ENCODE measurements at places on chromosomes 4 and X.
A peak's percentile ranks its signal among the peaks of the same experiment; 100 is the strongest.

- peak; percentile 51 for DNase-seq
Measured at GRCh38 chr4:152246659-152247058, 289.2 kb downstream of the FBXW7 start.

DNA sequence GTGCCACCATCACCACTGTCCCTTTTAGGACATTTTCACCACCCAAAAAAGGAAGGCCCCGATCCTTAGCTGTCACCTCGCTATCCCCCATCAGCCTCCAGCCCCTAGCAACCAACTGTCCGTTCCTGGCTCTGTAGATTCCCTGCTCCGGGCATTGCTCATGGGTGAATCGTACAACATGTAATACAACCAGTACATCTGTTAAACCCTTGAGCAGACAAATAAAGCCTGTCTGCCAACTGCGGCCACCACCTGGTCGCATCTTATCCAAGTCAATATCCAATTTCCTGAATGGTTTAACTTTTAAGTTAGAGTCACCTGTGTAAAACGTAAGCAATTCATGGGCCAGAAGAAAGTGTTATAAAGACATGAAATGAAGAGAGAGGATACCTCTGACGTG lies 251.9 kb downstream of the AFAP1 start:
- no peak for DNase-seq

DNA sequence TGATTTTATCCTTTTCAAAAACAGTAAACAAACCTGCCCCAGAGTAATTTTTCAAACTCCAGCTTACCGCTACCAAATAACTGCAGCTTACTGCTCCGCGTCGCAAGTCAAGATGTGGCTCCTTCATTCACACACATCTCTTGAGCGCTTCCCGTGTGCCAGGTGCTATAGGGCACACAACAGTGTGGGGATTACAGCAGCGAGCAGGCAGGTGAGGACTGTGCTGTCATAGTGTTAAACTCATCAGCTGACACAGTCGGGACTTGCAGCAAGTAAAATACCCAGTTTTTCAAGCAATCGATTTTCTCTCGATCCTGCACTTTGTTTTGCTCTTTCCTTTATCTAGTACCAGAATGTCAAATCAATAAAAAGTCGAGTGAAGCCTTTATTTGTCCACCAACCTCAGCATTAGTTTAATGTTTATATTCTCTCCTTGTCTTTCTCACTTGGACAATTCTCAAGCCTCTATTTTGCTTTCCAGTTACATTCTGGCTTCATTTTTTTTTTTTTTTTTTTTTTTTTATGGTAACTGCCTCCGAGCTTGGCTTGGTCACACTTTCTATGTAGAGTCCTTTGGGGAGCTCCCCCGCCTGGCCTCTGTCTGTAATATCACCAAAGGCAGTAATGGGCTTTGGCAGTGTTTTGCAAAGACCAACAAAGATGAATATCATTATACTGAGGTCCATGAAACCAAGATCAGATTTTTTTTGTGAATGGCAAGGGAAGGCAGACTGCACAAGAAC lies 8.3 kb upstream of the ASB5 start:
- no peak for DNase-seq

DNA sequence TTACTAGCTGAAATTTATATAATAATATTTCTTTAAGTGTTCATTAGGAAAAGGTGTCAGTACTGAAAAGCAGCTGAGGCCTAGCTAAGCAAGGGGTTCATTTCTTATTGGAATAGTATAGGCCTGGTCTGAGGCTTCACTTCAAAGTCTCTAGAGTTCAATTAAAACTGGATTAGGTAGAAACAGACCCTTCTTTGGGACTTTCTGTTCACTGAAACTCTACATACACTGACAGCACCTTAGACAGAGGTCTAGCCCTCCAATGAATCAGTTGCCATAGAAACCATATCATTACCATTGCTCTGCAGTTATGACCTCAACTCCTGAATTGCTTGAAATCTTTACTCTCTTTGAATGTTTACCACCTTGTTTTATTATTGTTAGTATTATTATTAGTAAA lies 86.4 kb upstream of the MAB21L2 start:
- no peak for DNase-seq

- DNase-seq, result no peak
Measured at GRCh38 chrX:47561659-47562151, 700 bp downstream of the ARAF start.

GRCh38 chr4:137961051-137961438 lies 281.1 kb downstream of the SLC7A11 start:
- no peak for DNase-seq

DNA sequence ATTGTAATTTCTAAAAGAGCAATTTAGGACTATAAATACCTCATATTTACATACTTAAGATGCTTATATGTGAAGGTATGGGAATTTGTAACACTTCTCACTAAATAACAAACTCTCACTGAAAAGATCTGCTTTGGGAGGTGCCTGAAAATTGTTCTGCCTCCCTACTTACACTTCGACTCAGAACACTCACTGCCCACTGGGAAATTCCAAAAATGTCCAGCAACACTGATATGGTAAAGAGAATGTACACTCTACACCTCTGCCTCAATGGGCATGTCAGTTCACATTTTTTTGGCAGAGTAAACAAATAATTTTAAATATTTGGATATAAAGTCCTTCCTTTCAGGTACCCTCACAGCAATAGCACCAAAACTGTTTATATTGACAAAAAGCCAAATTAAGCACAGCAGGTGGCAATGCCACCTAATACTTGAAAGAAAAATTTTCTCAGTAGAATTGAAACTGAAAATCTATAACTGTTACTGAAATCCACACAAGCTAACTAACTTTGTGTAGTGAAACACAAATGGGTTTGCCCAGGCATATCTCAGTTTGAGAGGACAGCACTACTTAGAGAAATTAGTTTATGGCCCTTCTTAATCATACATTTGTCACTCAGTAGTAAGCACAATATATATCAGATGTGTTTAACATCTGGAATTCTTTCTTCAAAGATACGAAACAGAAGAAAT lies 67.1 kb downstream of the PRDM5 start:
- peak; percentile 18 for DNase-seq

GRCh38 chrX:110414273-110414672 lies 55.6 kb downstream of the RTL9 start:
- no peak for DNase-seq

- DNase-seq, result no peak
Measured at GRCh38 chr4:123787512-123788080, 391.0 kb downstream of the SPRY1 start.

- no peak for DNase-seq
Measured at GRCh38 chrX:68719904-68720614, 72.6 kb downstream of the STARD8 start.

DNA sequence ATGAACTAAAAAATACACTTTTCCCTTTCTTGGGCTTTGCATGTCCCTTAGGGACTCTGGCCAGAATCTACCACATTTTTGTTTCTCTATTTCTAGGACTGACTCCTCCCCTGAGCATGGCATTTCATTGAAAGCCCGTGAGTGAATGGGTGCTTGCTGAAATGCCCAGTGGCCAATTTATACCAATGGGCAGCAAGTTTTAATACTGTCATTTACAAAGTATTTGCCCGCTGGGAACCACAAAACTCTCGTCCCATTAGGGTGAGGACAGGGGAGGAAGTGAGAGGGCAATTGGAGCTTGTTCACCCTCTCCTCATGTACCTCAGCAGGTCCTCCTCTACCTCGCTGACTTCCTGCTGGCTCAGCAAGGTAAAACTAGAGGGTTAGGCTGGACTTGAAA lies 1.1 kb downstream of the SRPX2 start:
- DNase-seq, result no peak

- DNase-seq, result no peak
Measured at GRCh38 chrX:9890681-9891091, 76.5 kb upstream of the CLDN34 start.

DNA sequence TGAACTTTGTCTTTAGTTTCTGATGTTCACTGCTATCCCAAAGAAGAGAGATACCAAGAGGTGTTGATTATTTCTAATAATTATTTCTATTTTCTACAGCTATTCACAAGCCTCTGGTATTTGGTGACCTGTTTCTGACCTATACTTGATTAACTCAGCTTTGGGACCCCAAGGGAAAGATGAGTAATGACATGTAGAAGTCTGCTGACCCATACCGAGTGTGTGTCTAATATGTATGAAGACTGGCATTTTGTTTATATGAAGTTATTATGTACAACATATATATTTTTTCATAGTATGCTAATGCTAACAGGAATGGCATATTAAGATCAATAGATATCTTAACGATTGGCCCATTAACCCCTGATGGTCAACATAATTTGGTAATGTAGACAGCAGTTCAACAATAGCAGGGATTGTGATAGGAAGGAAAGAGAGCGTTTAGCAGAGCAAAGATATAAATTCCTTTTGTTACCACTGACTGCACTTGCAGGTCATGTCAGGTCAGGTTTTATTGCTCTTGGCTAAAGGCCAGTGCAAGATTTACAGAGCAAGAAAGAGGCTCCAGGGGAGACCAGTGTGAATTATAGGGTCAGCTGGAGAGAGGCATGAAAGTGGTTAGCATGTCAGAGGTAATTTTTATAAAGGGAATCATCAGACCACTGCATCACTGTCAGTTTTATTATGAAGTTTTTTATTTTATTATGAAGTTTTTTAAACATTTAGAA lies 94.7 kb upstream of the DIPK2B start:
- DNase-seq, result no peak

- no peak for DNase-seq
Measured at GRCh38 chr4:121338518-121338917, 42.3 kb downstream of the QRFPR start.

GRCh38 chr4:107423677-107424405 lies 296.2 kb downstream of the PAPSS1 start:
- no peak for DNase-seq

GRCh38 chrX:14309431-14309830 lies 219.9 kb upstream of the GLRA2 start:
- DNase-seq, result no peak

- no peak for DNase-seq
Measured at GRCh38 chr4:57124145-57124544, 14.0 kb upstream of the IGFBP7 start.

GRCh38 chr4:177293208-177294033 lies 16.3 kb upstream of the NEIL3 start:
- DNase-seq, result no peak

GRCh38 chrX:18468599-18468998 lies 43.2 kb downstream of the CDKL5 start:
- DNase-seq, result no peak

GRCh38 chr4:155271557-155271956 lies 63.1 kb downstream of the NPY2R start:
- no peak for DNase-seq

GRCh38 chr4:102789317-102789717 lies 28.5 kb upstream of the MANBA start:
- DNase-seq, result no peak

DNA sequence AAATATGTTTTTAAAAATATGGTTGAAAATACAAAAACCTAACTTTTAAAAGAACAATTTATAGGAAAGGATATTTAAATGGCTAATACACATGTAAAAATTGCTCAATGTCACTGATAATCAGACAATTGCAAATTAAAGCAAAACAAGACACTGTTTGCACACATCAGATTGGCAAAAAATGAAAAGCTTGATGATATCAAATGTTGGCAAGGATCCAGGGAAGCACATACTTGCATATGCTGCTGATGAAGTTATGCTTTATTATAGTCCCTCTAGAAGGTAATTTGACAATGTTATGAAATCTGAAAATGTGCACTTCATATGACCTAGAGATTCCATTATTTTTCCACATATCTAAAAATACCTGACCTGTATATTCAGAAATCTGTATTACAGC lies 45.7 kb upstream of the EPGN start:
- no peak for DNase-seq

GRCh38 chr4:4765811-4766210 lies 93.7 kb upstream of the MSX1 start:
- no peak for DNase-seq

- DNase-seq, result no peak
Measured at GRCh38 chr4:14419516-14419915, 582.8 kb upstream of the CPEB2 start.

GRCh38 chr4:140098455-140099160 lies 55.4 kb downstream of the MAML3 start:
- no peak for DNase-seq

DNA sequence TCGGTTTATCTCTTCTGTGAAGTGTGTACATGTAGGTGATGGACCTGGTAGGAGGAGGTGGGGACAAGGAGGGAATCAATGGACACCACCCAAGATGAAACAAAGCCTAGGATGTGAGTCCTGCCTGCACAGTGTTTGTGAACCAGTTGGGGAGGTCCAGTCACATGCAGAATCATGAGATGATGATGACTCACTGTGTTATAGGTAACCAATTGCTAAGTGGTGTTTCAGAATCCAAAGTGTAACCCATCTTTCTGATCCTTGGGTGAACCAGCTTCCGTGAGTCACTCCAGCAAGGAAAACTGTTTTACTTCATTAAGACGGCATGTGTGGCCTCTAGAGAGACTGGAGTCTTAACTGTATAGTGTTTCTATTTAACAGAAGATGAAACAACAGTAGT lies 57.9 kb upstream of the HPF1 start:
- DNase-seq, result no peak

GRCh38 chr4:174933083-174933482 lies 14.9 kb downstream of the ADAM29 start:
- no peak for DNase-seq

- no peak for DNase-seq
Measured at GRCh38 chr4:149718500-149718899, 97.1 kb downstream of the IQCM start.

DNA sequence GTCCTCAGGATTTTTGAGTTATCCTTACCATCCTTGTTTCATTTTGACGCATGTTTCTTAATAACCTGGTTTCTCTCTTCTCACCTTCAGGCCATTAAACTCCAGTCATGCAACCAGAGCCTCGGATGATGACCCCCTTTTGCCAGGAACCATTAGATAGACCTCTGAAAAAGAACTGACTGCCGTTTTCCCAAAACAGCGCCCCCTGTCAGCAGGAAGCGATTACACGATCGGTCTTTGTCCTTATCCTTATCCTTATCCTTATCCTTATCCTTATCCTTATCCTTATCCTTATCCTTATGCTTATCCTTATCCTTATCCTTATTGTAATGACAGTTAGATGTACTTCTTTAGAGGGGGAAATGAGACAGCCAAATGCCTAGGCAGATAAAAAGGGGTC lies 148.4 kb upstream of the ITM2A start:
- DNase-seq, result no peak

Data from T-helper 1 cell (primary cell).